Thyroid gland (tissue), 4 donors: ENCODE measurements at places on chromosomes 3 and 15. TPM values are rescaled to one million over a fixed set of nuclear protein-coding genes. Genes with fewer than 3 reads are reported as not detected.

GRCh38 chr15:99604865-99605264 lies 39.1 kb downstream of the MEF2A start:
- H3K27ac ChIP-seq: no peak overlapping the region
- no peaks in the 10 kb centered on the region for H3K36me3 ChIP-seq
- H3K4me3 ChIP-seq: no peak overlapping the region
- peaks cover 8% of the 10 kb centered on the region for H3K4me1 ChIP-seq
- no peaks in the 10 kb centered on the region for H3K27me3 ChIP-seq
- peak; percentile 19 for DNase-seq

GRCh38 chr3:9180764-9181117 lies 68.7 kb downstream of the SRGAP3 start:
- no peak overlapping the region for H3K4me3 ChIP-seq
- H3K27ac ChIP-seq: no peak overlapping the region
- no peaks in the 10 kb centered on the region for H3K36me3 ChIP-seq
- H3K4me1 ChIP-seq: no peaks in the 10 kb centered on the region
- no peak for DNase-seq
- H3K27me3 ChIP-seq: no peaks in the 10 kb centered on the region

DNA sequence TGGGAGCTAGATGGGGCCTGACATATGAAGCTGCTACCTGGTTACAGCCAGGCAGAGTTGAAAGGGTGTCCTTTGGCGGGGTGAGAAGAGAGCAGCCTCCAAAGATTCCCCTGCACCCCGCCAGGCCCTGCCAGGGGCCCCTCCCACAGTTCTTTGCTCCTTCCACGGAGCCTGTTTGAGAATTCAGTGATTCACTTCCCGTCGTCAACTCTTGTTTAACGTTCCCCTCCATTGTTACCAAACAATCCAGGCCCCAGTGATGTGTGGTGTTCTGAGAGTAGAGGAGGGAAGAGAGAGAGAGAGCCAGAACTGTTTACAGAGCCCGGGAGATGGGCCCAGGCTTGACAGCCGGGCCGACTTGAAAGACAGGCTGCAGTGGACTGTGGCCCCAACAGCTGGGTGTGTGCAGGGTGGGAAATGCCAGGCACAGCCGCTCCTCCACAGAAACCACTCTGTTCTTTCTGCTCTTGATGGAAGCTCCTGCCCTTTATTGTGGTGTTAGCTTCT lies 81.5 kb downstream of the SMAD3 start:
- DNase-seq: no peak
- H3K4me3 ChIP-seq: no peak overlapping the region
- H3K4me1 ChIP-seq: peaks cover 95% of the 10 kb centered on the region

DNA sequence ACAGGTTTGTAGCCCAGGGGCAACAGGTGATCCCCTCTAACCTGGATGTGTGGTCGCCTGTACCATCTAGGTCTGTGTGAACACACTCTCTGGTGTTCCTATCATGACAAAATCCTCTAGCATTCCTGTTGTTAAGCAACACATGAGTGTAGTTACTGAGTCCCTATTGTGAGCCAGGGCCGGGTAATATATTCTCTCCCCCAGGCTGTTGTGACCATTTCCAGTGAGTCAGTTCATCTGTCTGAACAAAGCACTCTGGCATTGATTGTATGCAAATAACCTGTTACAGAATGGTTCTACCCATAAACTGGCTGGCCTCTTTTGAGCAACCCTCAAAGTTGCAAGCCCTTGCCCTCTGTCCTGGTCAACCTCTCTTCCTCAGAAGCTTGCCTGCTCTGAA lies 2.6 kb upstream of the FLNB start:
- DNase-seq: no peak
- peaks cover 10% of the 10 kb centered on the region for H3K4me1 ChIP-seq
- H3K27me3 ChIP-seq: no peaks in the 10 kb centered on the region
- no peak overlapping the region for H3K27ac ChIP-seq
- H3K36me3 ChIP-seq: no peaks in the 10 kb centered on the region
- H3K4me3 ChIP-seq: no peak overlapping the region

LARP6 gene
- total RNA-seq: 103 TPM
